Activated CD4-positive, alpha-beta T cell treated with anti-CD3 and anti-CD28 coated beads for 36 hours (primary cell): ENCODE measurements at places on chromosomes 3 and 15. TPM values are rescaled to one million over a fixed set of nuclear protein-coding genes. Genes with fewer than 3 reads are reported as not detected.

CAV3 gene
- not detected for total RNA-seq

CERS3 gene
- total RNA-seq: 0.60 TPM

FETUB gene
- not detected for total RNA-seq

POC1A gene
- 23.4 TPM for total RNA-seq

SLC49A4 gene
- 1.4 TPM for total RNA-seq

CPLX3 gene
- 0.11 TPM for total RNA-seq

CCDC66 gene
- total RNA-seq: 23.5 TPM

RBP2 gene
- not detected for total RNA-seq

BHLHE40 gene
- 258 TPM for total RNA-seq

CHRNA5 gene
- total RNA-seq: 6.5 TPM

ANKUB1 gene
- total RNA-seq: not detected

LMOD3 gene
- not detected for total RNA-seq

PLXND1 gene
- 4.6 TPM for total RNA-seq

MDFIC2 gene
- not detected for total RNA-seq

TRPM1 gene
- total RNA-seq: not detected
